ENCODE measurements at places on chromosomes 1 and 21. TPM values are rescaled to one million over a fixed set of nuclear protein-coding genes. Genes with fewer than 3 reads are reported as not detected.

DNA sequence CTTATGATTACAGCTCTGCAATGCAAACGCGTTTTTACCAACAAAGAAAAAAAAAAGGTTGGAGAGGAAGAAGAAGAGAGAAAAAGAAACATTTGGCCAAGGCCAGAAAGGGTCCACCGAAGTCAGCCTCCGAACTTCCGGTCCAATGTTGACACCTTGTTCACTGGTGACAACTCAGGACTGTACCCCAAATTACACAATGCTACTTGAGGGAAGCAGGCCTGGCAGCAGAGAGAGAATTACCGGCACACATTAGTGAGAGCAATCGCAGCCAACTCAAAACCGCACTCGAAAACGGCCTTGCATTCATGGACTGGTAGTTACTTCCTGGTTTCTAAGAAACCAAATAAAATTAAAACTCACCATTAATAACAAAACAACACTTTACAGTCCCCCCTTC, 652.5 kb downstream of the KIF26B start:
- no peak for DNase-seq

- DNase-seq, result no peak
Observed at GRCh38 chr1:1554550-1554925, 14.1 kb upstream of the TMEM240 start.

- no peak for DNase-seq
Observed at GRCh38 chr1:30670240-30671060, 52.9 kb downstream of the MATN1 start.

DNA sequence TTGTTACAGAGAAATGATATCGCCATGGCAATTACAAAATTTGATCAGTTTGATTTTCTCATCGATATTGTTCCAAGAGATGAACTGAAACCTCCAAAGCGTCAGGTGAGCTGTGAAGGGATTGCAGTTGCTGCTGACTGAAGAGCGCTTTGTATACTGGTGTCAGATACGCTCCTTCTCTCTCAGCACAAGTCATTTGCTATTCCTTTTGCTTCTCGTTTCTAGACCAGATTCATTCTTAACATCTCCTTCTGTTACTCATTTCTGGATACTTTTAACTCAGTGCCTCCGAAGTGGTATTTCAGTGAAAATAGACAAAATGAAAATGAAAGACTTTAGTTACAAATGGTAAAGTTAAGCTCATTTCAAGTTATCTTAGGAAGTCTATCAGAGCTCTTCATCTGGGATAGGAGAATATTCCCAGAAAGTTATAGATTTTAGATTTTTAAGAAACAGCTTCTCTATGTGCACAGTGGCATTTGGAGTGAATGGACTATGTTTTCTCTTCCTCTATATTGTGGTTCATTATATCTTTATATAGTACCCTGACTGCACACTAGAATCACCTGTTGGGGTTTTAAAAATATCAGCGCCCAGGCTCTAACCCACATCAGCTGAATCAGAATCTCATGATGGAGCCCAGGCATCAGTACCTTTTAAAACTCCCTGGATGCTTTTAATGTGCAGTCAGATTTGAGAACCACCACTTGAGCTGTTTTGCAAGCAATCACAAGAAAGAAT, 30.3 kb upstream of the KCNQ4 start:
- no peak for DNase-seq

SAMD11 gene
- total RNA-seq, result 1.1 TPM
